AG08396 (cell line): ENCODE measurements at places on chromosomes 16 and 17.

GRCh38 chr17:46950997-46951621, 27.9 kb downstream of the RPRML start:
- DNase-seq, result no peak

- no peak for DNase-seq
Measured at GRCh38 chr16:87607223-87607622, 4.9 kb downstream of the JPH3 start.

DNA sequence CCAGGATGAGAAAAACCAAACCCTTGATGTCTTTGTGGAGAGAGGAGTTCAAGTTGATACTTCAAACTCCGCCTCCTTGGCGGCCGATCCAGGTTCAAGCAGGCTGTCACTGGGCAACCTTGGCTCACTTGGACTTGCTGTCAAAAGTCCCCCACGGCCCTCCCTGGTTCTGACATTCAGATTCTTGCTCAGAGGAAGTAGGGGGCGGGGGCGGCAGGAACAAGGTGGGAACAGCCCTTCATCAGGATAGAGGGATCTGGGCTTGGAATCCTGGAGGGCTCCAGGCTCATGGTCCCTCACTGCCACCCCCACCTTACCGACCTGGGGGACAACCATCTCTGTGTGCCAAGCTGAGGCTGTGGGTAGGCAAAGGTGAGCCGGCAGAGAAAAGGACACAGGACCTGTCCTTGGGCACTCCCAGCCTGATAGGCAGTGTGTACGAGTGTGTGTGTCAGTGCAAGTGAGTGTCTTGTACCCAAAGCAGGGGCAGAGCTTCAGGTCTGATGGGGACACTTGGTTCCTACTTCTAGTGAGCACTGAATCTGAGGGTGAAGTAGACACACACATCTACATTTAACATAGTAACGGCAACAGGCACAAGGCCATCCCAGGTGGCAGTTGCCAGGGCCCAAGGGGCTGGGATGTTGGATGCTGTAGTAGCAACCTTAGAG, 6.6 kb upstream of the TSPOAP1 start:
- no peak for DNase-seq

DNA sequence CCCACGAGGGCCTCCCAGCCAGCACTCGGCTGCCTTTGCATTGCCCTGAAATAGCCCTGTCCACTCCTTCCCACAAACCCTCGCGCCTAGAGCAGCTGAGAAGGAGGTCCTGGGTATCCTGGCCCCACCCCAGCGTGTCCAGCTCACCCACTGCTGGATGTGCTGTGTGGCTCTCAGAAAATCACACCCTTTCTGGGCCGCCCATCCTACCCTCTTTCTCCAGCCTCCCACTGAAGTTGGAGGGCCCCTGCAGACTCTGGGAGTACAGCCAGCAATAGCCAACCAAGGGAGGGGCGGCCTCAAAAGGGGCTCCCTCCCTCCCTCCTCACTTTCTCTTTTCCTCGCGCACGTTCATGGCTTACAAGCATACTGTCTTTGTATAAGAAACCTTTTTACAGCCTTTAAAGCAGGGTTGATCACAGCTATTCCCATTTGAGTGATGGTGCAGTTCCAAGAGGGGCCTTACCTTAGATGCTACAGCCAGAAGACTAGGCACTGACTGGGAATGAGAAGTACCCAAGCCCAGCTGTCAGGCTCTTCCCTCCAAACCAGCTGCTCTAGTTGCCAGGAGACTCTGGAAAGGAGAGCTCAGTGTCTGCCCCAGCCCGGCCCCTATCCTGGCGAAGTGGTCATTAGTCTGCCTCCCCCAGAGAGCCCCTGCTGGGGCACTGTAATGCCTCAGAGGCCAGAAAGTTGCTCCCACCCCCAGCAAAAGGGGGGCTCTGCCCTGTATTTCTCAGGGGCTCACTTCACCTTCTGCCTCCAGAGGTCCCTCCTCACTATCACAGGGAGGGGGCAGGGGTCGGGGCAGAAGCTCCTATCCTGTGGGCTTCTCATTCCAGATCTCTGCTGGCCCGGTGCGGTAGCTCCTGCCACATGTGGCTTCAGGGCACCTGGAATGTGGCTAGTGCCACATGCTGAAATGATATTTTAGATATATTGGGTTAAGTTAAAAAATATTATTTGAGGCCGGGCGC, 38.1 kb downstream of the DCAKD start:
- DNase-seq, result peak; percentile 51
